ENCODE measurements at places on chromosomes 6 and 20. TPM values are rescaled to one million over a fixed set of nuclear protein-coding genes. Genes with fewer than 3 reads are reported as not detected.

GRCh38 chr6:9710574-9710973 lies 704.3 kb downstream of the TFAP2A start:
- no peaks in the 10 kb centered on the region for H3K4me1 ChIP-seq
- H3K4me3 ChIP-seq = no peak overlapping the region
- no peak overlapping the region for H3K27ac ChIP-seq
- H3K27me3 ChIP-seq = no peaks in the 10 kb centered on the region
- DNase-seq = no peak

GRCh38 chr20:50190251-50191064 lies at the start of gene CEBPB:
Gene CEBPB, plus strand, starts transcription at chr20:50190830. Its CDS starts 204 bp downstream, at chr20:50191034.
- no peaks in the 10 kb centered on the region for H3K36me3 ChIP-seq
- peaks cover 33% of the 10 kb centered on the region for H3K4me1 ChIP-seq
- no peaks in the 10 kb centered on the region for H3K27me3 ChIP-seq
- peak within 1 kb of the TSS; percentile 86 for H3K4me3 ChIP-seq

- peaks cover 29% of the 10 kb centered on the region for H3K27me3 ChIP-seq
- H3K36me3 ChIP-seq = peaks cover 14% of the 10 kb centered on the region
- H3K4me3 ChIP-seq = no peak overlapping the region
- H3K4me1 ChIP-seq = no peaks in the 10 kb centered on the region
Observed at GRCh38 chr6:132693478-132693877, 20.4 kb downstream of the VNN1 start.

- DNase-seq = no peak
- peaks cover 13% of the 10 kb centered on the region for H3K36me3 ChIP-seq
- H3K27ac ChIP-seq = peak overlapping the region; percentile 70
- peaks cover 22% of the 10 kb centered on the region for H3K4me1 ChIP-seq
- no peak overlapping the region for H3K4me3 ChIP-seq
Observed at GRCh38 chr20:38089500-38089899, 56.0 kb downstream of the RPRD1B start.

DNA sequence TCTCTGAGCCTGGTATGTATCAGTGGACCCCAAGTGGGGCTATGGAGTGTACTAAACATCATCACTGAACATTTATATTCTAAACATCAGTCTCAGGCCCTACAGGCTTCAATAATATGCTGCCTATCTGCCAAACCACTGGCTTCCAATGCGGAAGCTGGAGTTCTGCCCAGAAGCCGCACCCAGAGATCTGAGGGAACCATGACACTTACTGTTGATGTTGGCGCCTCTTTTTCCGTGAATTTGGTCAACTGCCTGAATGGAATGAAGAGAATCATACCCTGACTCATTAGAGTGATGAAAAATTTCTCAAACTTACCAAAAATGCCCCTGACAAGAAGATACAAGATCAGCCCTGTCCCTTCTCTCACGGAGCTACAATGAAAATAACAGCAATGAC lies 66.2 kb downstream of the SLC22A23 start:
- DNase-seq = no peak
- H3K36me3 ChIP-seq = no peaks in the 10 kb centered on the region
- peaks cover 13% of the 10 kb centered on the region for H3K4me1 ChIP-seq
- no peak overlapping the region for H3K27ac ChIP-seq
- H3K27me3 ChIP-seq = no peaks in the 10 kb centered on the region
- H3K4me3 ChIP-seq = no peak overlapping the region

The SYCP2 gene
- polyA plus RNA-seq = 1.1 TPM

The TINAG gene
- not detected for polyA plus RNA-seq

Data from naive B cell (primary cell).